ENCODE measurements at places on chromosomes 1 and 21. TPM values are rescaled to one million over a fixed set of nuclear protein-coding genes. Genes with fewer than 3 reads are reported as not detected.

OVAAL gene
- total RNA-seq: not detected

NTNG1 gene
- 1.3 TPM for total RNA-seq

CD1C gene
- total RNA-seq: not detected

VCAM1 gene
- 0.07 TPM for total RNA-seq

SLC5A3 gene
- 5.6 TPM for total RNA-seq

Measured in airway epithelial cell (primary cell).